ENCODE measurements at places on chromosomes 3 and 15.
A peak's percentile ranks its signal among the peaks of the same experiment; 100 is the strongest.

DNA sequence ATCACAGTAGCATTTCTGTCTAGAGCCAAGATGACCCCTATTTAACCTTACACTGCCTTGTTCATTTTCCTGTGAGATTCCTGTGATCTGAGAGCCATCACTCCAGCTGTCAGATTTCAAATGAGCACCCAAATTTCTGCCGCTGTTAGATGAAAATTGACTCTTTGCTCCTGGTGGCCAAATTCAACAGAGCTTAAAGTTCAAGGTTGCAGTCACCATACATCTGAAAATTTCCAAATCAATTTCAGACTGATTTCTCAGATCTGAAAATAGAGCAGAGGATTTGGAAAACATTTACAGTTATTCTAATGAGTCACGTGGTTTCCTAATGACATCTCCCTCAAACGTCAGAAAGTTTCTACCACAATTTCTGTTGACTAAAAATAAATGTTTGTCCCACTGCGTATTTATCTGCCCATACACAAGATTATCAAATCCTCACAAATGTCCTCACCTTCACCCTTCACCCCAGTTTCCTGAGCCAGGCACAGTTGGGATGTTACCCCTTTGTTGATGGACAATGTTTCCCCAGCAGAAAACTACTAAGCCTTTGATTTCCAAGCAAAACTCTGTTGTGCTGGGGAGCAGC, 16.4 kb downstream of the HDC start:
- no peak for ATAC-seq

- ATAC-seq: no peak
Measured at GRCh38 chr15:71375934-71376333, 260.7 kb downstream of the THSD4 start.

GRCh38 chr3:194854206-194854605, 168.5 kb downstream of the FAM43A start:
- ATAC-seq: no peak

DNA sequence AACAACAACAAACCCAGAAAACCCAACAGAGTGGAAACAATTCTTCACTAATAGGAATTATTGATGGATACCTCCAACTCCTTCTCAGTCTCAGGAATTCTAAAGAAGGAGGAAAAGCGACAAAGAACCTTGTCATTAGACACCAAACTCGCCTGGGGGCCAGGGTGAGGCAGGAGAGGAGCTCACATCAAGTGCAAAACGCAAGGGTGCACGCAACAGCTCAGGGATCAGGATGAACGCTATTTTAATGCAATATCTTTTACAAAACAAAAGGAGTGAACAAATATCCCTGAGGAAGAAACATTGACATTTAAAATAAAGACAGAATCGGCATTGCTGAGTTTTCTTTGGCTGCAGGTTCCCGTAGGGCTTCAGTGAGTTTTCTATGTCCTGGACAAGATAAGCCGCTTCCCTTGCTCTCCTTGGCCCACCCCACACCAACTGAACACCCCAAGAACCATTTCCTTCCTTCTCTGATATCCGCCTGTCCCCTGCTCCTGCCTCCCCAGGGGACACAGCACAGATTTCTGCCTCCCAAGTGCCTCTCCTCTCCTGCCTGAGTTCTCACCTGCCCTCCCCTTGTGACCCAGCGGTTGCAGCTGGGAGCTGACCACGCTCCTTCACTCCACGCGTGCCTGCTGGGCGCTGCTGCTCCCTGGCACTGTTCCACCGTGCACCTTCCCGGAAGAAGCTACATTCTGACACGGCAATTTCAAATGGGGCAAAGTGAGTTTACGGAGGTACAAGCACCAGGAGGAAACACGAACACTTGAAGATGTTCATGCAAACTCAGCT, 63.0 kb downstream of the ATP10A start:
- no peak for ATAC-seq

GRCh38 chr3:46566040-46566641, at the start of gene LRRC2:
TSS of gene LRRC2 (minus strand) at chr3:46566302. CDS start at chr3:46551591, 14,711 bp downstream.
- ATAC-seq: peak; percentile 94

- no peak for ATAC-seq
Measured at GRCh38 chr3:37504583-37505357, 330.4 kb upstream of the LRRFIP2 start.
